ENCODE measurements at places on chromosomes 12 and 14.

- no peak for DNase-seq
Measured at GRCh38 chr12:57604454-57604991, at the start of gene DTX3. Gene DTX3 (plus strand): TSS chr12:57604824. CDS start chr12:57606518, 1,694 bp downstream.

DNA sequence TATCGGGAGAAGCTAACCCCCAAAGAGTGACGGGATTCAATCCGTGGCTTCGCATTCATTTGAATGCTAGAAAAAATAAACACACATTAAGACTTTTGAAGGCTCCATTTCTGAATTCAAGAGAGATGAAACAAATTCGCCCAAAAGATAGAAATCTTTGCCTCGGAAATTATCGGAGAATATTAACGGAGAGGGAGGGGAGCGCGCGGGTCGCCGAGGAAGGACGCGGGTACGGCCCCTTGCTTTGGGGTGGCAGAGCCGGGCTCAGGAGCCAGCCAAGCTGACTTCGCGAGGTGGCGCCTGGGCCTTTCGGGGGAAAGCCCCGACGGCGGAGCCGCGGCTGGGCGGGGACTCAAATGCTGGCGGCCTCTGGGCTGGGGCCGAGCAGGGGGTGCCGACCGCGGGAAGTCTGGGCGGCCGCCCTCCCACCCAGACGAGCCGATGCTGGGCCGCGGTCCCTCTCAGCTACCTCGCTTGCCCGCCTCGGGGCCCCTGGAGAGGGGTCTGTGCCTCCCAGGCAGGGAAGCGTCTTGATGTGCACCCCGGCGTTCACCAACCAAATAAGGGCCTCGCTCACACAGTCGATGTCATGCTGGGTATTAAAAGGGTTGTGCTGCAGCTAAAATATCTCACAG, 14.7 kb downstream of the NKX2-1 start:
- DNase-seq, result no peak

DNA sequence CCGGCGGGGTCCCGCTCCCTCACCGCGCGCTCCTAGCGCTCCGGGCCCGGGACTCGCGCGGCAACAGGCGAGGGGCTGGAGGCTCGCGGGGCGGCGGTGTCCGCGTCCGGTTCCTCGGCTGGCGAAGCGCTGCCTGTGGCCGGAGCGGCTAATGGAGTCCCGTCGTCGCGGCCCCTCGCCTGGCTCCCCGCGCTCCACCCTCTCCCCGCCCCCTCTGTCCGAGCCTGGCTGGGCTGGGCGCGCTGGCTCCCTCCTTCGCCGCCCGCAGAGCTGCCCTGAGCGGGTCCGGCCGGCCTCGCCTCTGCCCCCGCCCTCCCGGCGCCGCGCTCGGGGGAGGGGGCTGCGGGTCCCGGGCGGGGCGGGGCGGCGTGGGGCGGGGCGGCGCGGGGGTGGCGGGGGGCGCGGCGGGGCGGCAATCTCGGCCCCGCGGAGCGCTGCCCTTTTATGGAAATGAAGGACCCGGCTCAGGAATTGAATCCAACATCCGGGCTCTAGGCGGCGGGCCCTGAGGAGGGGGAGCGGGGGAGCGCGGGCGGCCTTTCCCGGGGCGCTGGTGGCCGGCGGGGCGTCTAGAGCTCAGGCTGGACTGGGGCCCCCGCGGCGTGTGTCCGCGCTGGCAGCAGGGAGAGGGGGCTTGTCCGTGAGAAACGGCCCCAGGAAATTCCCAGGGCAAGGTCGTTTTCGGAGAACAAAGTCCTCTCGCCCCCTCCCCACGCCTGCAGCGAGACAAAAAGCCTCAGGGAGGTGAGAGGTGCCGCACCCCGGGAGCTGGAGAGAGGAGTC, at the start of gene FERMT2:
Gene FERMT2 (minus strand): TSS at position 153 of the 783 bp plus-strand sequence. CDS start 482 bp downstream, outside the sequence.
- no peak for DNase-seq

- DNase-seq, result no peak
Measured at GRCh38 chr12:64884728-64885127, 60.3 kb downstream of the TBC1D30 start.

DNA sequence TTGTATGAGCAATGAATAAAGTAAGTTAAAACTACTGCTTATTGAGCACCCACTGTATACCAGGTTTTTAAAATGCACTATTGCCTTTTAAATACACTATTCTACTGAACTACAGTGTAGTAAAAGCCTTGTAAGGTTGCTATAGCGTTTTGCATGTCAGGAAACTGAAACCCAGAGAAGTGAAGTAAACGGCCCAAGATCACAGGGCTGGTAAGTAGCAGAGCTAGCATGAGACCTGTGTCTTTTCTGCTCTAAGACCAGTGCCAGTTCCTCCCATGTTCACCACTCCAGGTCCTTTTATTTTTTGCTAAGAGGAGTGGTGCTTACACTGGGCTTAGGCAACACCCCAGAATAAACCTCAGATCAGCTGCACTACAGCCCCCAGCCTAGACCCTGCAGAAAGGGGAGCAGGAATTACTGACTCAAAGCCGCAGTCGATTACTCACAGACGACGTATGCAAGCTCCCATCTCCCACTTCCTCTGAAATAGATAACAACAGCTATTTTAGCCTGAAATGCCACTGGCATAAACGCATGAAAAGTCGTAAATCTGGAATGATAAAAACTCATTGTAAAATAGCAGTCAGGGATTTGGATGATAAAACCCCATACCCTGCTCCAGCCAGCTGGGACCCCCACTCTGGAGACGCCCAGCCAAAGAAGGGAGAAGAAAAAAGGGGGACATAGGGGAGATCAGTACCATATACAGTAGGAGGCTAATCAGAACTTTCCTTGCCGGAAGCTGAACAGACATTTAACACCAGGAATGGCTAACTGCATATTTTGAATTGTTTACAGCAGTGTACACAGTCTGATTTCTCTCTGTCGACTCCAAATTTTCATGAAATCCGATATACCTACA, 108.3 kb downstream of the NUAK1 start:
- DNase-seq, result no peak
